Activated naive CD8-positive, alpha-beta T cell treated with anti-CD3 and anti-CD28 coated beads, Interleukin-2, amount 50 U/mL, for 16 hours (primary cell): ENCODE measurements at places on chromosomes 6 and 20.

DNA sequence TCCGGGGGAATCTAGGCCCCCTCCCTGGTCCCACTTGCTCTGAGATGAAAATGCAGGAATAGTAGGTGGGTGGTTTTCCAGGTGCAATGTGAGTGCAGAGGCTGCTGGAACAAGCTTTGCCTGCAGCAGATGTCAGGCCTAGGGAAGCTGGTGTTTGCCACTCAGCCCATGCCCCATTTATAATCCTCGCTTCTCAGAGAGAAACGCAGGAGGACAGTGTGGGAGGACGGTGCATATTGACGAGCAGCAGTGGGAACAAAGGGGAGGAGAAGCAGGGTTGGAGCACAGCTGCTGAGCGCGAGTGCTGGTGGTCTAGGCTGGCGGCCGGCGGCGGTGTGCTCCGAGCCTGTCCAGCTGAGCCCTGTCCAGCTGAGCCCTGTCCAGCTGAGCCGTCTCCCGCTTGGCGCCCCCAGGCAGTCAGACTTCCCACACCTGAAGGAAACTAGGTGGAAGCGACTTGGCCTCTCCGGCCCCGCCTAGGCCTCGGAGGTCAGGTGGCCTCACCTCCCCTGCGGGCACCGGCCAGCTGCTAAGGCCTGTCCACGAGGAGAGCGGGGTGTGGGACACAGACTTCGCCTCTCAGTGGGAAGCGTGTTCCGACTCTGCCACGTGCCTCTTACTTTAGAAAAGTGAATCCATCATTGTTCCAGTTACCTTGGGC lies 49.7 kb upstream of the FRMD1 start:
- DNase-seq, result no peak

DNA sequence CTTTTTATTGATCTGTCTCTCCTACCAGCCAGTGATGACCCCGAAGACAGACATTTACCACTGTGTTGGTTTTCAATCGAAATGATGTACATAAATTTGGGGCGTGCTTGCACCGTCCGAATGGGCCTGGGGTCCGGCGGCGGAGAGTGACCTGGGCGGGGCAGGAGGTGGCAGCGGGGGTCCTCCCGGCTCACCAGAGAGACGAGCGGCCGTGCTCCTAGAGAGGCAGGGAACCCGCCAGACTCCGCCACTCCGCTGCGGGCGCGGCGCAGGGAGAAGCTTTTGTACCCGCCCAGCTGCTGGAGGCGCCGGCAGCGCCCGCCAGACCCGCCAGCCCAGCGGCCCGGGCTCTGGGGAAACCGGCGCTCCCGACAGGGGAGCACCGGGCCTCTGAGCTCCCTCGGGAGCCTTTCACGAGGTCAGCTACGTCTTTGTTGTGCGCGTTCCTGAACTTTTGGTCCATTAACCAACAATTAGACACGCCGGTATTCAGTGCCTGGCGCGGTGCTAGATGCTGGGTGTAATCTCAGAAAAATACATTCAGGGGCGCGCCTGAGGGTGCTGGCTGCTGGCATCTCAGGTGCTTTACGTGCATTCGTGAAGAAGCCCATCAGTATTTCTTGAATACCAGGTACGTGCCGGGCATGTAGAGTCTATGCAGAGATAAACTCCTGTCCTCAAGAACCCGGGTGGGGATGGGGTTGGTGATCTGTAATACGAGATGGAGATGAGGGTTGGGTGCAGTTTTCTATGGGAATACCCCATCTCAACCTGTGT lies at the start of gene PGBD1:
Gene PGBD1, plus strand, starts transcription at position 285 of the 777 bp plus-strand sequence. CDS start 2,242 bp downstream, outside the sequence.
- DNase-seq, result peak; percentile 7

DNA sequence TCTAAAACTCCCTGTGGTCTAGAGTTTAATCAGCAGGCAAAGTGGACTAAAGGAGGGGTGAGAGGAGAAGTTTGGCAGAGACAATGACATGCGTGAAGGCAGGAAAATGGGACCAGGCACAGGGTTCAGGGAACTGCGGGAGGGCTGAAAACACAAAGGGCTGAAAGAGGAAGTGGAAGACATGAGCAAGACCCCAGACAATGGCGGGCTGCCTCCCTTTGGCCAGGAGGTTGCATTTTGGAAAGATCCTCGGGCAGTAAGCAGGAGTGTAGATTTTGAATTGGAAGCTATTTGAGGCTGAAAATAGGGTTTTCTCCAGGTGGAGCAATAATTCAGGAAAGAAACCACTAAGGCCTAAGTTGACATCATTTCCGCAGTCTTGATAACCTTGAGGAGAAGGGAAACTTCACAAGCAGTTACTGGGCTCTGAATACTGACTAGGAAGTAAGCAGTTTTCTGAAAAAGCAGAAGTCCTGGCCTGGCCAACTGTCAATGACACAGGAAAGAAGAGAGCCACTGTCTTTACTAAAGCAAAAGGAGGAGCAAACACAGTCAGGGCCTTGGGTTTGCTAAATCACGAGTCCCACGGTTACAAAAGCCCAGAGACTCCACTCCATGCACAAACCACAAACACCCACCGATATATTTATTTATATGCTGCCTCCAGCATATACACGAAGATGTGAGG lies 3.4 kb downstream of the LY86 start:
- DNase-seq, result no peak

- no peak for DNase-seq
Observed at GRCh38 chr20:61510778-61511330, 258.8 kb downstream of the CDH4 start.

DNA sequence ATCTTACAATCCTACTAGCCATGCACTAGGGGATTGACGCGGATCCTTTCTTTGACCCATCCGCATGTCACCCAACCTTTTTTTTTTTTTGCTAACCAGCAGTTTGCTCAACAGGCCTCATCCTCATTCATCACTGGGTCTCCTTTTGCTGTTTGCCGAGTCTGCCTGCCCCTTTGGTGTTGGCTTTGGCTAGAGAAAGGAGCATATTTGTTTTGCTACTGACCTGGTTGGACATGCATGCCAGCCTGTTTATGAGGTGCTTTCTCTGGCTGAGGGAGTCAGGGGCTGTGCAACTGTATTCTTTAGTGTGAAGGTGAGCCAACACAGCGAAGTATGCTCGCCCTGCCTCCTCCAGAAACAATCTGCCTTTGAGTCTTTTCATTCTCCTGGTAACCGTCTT lies 40.2 kb downstream of the E2F3 start:
- no peak for DNase-seq

DNA sequence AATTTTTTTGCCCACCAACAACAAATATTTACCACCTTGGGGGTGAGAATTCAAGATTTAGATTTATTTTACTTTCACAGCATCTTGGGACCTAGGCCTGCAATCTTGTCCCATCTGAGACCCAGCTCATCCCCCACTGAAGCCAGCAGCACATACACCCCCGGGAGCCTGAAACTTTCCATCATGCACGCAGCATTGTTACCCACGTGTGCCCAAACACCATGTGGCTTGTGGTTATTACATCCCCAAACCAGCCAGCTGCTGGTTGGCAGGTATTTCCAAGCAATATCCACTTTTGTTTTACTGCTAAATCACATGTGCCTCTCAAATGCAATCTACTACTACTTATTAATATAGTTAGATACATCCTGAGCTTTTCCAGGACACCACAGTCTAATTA lies 149.3 kb upstream of the NT5E start:
- no peak for DNase-seq
